Amniotic stem cell (primary cell): ENCODE measurements at places on chromosomes 2 and 18.

DNA sequence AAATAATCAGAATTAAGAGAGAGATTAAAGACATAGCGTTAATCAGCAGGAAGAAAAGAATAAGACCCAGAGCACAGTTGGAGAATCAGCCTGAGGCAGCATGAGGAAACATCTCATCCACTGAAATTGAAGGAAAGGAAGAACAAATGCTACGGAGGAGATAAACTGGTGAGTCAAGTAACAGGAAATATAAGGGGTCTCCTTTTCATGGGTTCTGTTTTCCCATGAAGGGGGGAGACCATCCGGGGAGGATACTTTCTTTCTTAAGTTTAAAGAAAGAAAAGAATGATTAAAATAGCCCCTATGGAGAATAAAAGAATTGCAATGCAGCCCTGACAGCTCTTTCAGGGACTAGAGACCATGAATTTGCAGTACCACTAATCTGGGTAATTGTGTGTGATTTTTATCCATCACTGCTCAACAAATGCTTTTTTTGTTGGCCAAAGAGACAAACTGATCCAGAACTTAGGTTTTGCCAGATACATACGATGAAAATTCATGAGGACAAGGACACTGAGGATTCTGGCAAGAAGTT lies 17.7 kb downstream of the ROCK2 start:
- DNase-seq: no peak

- no peak for DNase-seq
These were observed 1288.7 kb downstream of the CNTNAP5 start for GRCh38 chr2:125313806-125314205.

DNA sequence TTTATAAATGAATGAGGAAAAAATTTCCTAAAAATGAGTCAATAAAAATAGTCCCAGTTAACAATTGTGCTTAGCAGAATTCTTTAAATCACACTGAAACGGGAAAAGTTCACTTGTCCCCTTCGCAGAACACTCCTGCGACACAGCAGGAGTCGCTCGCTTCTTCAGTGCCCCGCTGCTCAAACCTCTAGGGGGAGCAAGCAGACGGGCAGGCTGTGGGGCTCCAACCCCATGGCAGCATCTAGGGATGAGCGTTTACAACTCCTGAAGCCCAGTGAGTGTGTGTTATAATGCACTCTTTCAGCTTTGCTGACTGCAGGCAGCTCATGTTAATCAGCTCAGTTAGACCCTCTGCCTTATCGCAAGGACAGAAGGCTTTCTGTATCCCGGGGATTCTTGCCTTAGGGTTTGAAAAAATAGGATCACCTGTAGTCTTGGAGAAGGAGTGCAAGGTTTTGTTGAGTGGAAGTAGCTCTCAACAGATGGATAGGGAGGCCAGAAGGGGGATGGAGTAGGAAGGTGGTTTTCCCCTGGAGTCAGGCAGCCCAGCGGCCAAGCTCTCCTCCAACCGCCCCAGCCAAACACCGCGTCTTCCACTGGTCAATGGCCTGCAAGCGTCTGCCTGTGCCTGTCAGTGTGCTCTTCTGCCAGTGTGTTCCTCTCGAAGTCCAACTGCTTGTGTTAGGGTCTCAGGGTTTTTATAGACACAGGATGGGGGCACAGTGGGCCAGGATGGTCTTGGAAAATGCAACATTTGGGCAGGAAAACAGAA lies 1977.7 kb upstream of the LRRTM1 start:
- DNase-seq: no peak

DNA sequence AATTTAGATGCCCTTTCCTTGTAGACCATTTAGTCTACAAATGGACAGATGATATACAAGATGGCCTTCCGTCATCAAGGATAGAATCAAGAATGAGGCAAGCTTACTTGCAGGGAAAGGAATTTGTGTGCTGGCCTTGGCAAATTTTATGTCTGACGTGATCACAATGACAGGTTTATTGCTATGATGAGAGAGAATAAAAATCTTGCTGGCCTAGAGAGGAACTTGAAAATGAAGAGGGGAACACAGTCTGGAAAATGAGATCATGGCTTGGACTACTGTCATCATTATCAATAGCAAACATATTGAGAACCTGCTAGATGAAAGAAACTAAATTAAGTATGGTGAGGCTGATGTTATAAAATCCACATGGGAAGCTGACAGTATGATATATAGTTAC lies 66.0 kb downstream of the CSRNP3 start:
- no peak for DNase-seq

GRCh38 chr2:234797566-234798250 lies 154.1 kb upstream of the SH3BP4 start:
- DNase-seq: no peak

- no peak for DNase-seq
These were observed 272.9 kb downstream of the SLC8A1 start for GRCh38 chr2:40178971-40179370.

- DNase-seq: peak; percentile 30
These were observed 56.8 kb downstream of the ATF2 start for GRCh38 chr2:175111200-175111657.

DNA sequence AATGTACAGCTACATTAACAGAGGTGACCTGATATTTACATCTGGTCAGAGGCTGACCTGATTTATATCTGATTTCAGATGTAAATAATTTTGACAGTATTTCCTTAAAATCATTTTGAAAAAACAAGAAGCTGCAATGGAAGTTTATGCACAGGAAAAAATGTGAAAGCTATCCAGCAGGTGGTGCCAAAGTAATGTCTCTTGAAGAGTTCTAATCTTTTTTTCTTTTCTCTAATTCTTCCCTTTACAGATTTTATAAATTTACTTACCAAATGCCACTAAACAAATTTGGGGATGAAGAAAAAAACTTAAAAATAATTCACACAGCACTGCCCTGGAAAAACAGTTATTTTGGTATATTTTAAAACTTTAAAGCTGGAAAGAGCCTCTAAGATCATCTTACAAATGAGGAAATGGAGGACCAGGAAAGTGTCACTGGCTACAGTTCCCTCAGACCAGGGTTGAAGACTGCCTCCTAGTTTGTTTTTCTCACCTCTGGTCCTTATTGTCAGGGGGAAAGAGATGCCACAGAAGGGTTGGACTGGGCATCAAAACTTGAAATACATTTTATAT lies 16.4 kb upstream of the FBLN7 start:
- DNase-seq: no peak

DNA sequence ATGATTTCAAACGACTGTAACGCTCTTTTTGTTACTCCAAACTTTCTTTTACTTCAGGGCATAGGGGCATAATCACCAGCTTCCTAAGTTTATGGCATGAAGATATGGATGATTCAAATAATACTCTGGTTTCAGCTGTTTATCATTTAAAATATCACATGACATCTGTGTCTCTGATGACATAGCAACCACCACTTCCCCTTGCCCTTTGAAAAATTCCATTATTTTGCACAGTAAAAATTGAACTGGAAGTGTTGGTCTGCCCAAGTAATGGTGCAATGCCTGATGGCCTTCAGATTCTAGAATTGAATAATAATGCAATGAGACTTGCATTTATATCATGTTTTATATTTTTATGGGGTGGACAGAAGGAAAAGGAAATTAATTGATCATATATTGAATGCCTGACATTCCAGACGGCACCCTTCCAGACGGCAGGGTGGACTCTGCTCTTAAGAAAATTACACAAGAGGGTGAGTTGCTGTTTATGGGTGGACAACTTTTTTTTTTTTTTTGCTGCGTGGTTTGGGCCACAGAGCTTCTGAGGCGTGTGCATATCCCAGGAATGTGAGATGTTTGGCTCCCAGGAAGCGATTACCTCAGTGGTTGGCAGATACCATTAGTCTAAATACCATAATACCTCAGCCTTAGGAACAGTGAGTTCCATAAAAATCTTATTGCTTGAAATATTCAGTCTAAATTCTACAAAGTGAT lies 101.7 kb upstream of the ZNF521 start:
- no peak for DNase-seq

DNA sequence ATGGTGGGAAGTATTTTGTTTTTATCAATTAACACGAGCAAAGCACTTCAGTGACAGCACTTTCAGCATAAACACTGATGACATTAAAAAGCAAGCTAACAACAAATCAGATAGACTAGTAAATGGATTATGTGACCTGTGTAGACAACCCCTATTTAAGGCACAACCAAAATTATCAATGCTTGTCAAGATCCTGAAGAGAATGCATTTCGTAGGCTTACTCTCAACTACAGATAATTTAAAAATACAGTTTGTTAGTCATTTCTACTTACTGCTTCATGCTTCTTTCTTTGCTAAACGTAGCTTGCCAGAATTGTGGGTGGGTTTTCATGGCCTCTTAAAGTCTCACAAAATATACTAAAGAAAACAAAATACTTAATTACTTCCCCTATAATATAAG lies 3.4 kb downstream of the CSRNP3 start:
- no peak for DNase-seq

DNA sequence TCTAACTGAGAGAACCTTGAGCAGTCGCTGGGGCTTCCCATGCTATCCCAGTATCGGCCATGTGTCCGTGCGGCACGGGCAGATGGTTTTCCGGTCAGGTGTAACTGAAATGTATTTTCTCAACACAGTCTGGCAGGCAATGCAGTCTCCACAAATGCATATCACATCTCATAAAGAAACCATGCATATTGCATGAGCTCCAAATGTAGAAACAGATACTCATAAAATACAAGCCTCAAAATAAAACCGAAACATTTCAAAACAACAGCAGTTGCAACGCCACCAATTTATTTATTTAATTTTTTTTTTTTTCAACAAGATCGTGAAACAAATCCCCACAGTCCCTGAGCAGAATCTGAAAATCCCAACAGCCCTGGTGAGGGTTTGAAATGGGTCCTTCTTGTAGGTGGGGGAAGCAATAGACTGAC lies 299.4 kb downstream of the LPIN1 start:
- DNase-seq: no peak

GRCh38 chr2:240245706-240246105 lies 105.2 kb upstream of the OTOS start:
- DNase-seq: no peak

GRCh38 chr2:201233812-201234662 lies 26.3 kb upstream of the CASP8 start:
- no peak for DNase-seq

- no peak for DNase-seq
These were observed 47.9 kb downstream of the ADD2 start for GRCh38 chr2:70720124-70720523.
